ENCODE measurements at places on chromosomes 2 and 18. TPM values are rescaled to one million over a fixed set of nuclear protein-coding genes. Genes with fewer than 3 reads are reported as not detected.

DNA sequence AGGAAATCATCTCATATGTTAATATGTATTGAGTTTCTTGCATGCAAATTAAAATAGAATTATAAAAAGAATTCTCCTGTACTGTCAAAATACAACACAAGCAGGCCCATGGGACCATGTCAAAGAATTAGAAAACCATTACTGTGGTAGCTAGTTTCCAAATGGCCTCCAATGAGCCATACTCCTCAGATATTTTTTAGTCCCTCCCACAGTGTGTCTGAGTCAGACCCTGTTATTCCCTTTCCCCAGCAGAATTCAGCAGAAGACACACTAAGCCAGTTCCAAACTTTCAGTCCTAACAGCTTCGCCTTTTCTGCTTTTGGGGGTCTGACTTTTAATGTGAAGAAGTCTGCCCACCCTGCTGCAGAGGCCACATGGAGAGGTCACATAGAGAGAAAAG lies 86.7 kb downstream of the FIGN start:
- no peak overlapping the region for H3K4me3 ChIP-seq
- DNase-seq = no peak
- H3K27ac ChIP-seq = no peak overlapping the region
- H3K36me3 ChIP-seq = no peaks in the 10 kb centered on the region
- H3K4me1 ChIP-seq = no peaks in the 10 kb centered on the region
- H3K27me3 ChIP-seq = no peaks in the 10 kb centered on the region

GRCh38 chr2:181648478-181649155 lies 8.3 kb downstream of the CERKL start:
- DNase-seq = no peak
- no peak overlapping the region for H3K4me3 ChIP-seq
- H3K27ac ChIP-seq = no peak overlapping the region
- H3K27me3 ChIP-seq = no peaks in the 10 kb centered on the region
- no peaks in the 10 kb centered on the region for H3K4me1 ChIP-seq

DNA sequence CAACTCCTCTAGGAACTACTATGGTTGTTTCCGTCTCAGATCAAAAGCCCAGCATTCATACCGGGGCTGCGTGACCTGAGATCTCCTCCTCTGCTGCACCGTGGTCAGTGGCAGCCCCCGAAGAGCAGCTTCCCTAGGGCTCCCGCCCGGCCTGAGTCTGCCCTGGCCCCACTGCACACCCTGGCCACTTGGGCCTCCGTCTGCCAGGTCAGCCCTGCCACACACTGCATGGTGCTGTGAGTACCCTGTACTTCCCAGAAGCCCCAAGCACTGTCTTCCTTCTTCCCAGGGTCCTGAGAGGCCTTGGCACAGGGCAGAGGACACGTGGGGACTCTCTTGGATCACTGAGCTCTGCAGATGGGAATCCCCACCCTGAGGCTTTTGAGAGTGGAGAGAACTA lies 81.5 kb upstream of the GPC1 start:
- no peak for DNase-seq
- H3K27me3 ChIP-seq = no peaks in the 10 kb centered on the region
- H3K4me1 ChIP-seq = no peaks in the 10 kb centered on the region
- H3K4me3 ChIP-seq = no peak overlapping the region

The RAX gene
- total RNA-seq = not detected

- DNase-seq = no peak
- H3K4me3 ChIP-seq = no peak overlapping the region
- peaks cover 8% of the 10 kb centered on the region for H3K4me1 ChIP-seq
- H3K27ac ChIP-seq = no peak overlapping the region
- H3K27me3 ChIP-seq = no peaks in the 10 kb centered on the region
- H3K36me3 ChIP-seq = no peaks in the 10 kb centered on the region
Measured at GRCh38 chr2:694174-694573, 17.0 kb upstream of the TMEM18 start.

DNA sequence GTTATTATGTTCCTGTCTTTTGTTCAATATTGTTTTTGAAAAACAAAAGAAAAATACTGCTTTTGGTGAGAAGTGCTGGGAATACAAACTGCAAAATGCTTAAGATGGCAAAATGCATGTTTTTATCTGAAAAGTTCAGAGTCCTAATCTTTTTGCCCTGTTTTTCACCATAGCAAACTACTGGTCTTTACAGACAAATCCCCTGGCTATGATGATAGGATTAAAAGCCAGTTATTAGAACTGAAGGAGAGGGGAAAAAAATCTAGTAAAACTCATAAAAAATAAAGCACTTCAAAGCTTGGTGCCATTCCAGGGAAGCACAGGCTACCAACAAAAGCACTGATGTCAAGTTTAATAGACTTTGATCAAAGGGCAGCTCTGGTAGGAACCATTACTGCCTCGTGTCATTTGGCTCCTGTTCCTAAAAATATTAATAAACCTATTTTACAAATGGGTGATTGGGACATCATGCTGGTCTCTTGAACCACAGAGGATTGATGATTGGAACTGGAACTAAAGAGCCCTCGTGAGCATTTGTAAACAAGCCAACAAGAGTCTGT lies 194.7 kb downstream of the RAB3GAP1 start:
- no peak overlapping the region for H3K27ac ChIP-seq
- no peak for DNase-seq
- H3K4me3 ChIP-seq = no peak overlapping the region
- H3K27me3 ChIP-seq = no peaks in the 10 kb centered on the region
- H3K36me3 ChIP-seq = no peaks in the 10 kb centered on the region

All from Caco-2 (cell line).